ENCODE measurements at places on chromosomes 7 and 10.

- DNase-seq, result no peak
Measured at GRCh38 chr7:90111-91063, 102.0 kb upstream of the FAM20C start.

DNA sequence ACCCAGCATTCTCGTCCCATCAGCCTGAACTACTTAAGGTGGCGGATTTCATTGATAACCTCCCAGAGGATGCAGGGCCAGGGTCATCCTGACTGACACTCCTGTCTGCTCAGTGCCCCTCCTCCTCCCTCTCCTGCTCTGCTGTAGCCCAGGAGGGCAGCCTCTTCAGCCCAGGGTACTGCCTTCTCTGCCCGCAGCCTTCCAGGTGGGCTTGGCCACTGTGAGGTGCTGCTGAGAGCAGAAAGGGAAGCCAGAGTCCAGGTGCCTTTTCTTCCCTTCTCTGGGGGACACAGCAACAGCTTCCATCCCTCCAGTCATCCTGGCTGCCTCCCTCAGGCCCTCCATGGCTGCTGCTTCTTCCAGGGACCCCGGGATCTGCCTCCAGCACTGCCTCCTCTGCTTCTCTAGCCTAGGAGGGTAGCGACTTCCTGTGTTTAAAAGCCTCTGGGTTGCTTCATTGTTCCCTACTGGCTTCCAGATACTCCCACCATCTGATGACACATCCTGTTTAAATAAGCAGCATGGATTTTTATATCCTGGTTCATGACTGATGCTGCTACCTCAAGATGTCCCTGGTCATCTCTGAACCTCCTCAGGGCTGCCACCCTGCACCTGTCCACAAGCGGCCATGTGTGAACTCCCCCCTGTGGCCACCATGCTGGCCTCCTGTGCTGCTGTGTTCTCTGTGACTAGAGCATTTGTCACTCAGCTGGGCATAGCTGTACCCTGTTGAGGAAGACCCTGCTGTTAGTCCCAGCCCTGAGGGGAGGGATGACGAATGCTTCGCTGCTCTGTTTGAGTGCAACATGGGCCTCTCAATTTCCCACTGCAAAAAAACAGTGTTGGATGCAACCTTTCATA lies 55.8 kb downstream of the AKR1C4 start:
- DNase-seq, result no peak

DNA sequence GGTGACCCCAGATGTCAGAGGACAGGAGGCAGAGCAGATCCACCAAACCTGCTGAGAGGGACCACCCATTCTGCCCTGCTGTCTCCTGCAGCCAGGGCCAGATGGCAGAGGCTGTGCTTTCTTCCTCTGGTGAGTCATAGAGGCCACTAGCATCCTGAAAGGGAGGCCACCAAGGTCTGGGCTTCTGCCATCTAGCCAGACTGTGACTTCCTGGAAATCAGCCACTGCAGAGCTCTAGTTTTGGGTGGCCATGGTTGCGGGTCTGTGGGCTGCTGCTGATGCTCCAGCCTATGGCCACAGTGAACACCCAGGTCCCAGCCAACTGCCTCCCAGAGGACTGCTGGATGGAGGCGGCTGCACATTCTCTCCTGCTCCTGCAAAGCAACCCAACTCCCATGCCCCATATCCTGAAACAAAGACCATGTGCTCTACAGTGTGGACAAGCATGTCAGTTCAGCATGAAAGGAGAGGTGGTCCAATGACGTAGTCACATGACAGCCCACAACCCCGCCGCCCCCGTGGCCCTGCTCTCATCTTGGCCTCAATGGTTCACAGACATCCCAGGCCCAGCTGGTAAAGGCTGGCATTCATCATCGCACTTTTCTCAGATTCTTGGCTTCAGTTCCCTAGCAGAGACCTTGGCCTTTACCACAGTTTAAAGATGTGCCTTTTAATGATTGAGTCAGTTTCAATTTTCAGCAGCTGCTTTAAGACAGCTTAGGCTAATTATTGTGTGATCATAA lies 73.9 kb upstream of the CXCL12 start:
- DNase-seq, result no peak

DNA sequence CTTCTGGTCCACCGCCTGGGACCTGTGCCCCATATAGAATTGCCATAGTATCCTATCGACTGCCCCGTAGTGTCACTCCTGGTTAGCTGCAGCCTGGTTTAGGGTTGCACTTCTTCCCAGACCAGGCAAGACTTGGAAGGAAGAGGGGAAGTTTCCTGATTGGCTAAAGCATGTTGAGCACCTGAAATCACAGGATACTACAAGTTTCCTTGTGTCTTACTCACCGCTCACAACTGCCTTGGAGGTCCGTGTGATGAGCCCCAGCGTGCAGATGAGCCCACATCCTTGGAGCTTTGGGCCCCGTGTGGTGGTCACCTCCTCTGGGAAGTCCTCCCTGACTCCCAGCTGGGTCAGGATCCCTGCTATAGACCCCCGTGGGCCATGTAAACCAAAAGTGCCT lies 73.9 kb upstream of the GTF2I start:
- DNase-seq, result no peak

DNA sequence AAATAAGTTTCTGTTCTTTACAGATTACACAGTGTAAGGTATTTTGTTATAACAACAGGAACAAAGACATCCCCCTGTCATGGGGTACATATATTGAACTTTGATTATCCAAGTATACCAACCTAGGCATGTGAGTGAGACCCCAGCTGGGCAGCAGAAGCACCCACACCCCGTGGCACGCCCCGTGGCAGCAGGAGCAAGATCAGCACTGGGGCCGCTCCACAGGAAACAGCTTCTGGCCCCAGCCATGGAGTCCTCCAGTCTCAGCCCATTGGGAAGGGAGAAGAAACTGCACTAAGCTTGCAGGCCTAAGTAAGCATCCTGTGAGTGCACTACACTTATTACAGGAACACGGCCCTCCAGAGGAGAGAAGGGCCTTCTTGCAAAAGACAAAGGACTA lies 24.2 kb upstream of the TMEM72 start:
- no peak for DNase-seq

GRCh38 chr10:124705817-124706461 lies 38.2 kb downstream of the FAM53B start:
- DNase-seq, result no peak

All from cortex of kidney (tissue), 1 donor.